ENCODE measurements at places on chromosomes 2 and 18.

GRCh38 chr2:72864500-72864899 is 22.7 kb upstream of the SPR start:
- no peak for DNase-seq

DNA sequence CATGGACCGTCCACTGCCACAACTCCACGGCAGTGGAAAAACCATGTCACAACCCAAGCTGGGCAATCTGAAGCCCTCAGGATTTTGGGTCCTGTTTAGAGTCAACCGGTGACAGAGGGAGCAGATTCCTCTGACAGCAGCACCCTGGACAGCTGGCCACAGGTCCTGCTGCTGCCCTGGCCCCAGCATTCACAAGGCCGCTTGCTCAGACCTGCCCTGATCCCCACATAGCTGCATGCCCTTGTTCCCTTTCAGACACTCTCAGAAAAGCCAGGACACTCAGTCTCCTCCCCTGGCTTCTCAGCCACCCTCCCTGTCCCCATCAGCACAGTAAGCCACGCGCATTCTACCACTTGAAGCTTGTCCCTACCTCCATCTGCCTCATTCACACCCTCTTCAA is 1.6 kb downstream of the COPS9 start:
- no peak for DNase-seq

DNA sequence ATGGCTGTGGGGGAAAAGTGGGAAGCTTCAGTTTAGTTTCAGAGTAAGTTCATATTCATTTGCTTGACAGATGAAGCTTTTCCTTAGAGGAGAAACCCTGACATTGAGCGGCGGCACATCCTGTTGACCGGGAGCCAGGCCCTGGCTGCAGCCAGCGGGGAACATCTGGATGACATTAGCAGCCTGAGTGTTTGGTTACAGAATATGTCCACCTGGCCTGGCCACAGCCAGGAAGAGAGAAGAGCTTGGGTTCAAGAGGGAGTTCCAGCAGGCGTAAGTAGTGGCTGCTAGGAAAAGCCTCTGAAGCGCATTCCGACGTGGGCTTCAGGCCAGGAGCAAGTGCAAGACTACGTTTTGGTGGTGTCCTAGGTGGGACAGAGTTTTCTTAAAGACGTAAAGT is 144.9 kb upstream of the MYCN start:
- DNase-seq: no peak

GRCh38 chr2:217945530-217945929 is 57.3 kb downstream of the TNS1 start:
- DNase-seq: no peak
